SK-MEL-5 (cell line): ENCODE measurements at places on chromosomes 16 and 17. TPM values are rescaled to one million over a fixed set of nuclear protein-coding genes. Genes with fewer than 3 reads are reported as not detected.

- no peak for DNase-seq
Measured at GRCh38 chr17:59067756-59068155, 38.9 kb downstream of the TRIM37 start.

DNA sequence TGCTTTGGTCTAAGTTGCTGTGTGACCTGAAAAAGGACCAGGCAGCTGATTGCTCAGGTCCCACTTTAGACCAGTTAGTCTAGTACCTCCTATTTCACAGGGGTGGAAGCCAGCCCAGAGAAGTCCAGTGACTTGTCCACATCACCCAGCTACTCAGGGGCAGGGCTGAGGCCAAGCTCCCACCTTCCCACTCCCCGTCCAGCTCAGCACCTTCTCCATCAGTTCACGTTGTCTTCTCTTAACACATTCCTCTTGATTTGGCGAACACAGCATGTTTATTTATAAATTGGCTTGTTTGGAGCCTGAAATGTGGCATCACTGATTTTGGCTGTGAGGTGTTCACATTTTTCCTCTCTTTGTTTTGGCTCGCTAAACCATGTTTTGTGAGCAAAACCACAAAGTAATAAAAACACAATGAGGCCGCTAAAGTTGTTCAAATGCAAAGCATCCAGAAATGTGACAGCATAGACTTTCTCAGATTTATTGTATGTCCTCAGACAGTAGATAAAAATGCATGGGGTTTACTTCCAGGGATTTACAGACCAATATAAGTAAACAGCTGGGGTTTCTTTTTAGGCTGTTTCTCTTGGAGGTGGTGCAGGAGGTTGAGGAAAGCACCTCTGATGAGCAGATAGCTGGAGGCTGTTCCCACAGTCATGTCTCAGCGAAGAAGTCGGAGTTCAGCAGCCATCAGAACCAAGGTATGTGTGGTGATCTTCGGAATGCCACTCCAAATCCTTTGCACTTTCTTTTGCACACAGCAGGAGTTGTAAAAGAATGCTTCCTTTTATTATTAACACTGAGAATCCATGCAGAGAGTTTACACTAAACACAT, 88.4 kb downstream of the PLXDC1 start:
- DNase-seq: no peak

DNA sequence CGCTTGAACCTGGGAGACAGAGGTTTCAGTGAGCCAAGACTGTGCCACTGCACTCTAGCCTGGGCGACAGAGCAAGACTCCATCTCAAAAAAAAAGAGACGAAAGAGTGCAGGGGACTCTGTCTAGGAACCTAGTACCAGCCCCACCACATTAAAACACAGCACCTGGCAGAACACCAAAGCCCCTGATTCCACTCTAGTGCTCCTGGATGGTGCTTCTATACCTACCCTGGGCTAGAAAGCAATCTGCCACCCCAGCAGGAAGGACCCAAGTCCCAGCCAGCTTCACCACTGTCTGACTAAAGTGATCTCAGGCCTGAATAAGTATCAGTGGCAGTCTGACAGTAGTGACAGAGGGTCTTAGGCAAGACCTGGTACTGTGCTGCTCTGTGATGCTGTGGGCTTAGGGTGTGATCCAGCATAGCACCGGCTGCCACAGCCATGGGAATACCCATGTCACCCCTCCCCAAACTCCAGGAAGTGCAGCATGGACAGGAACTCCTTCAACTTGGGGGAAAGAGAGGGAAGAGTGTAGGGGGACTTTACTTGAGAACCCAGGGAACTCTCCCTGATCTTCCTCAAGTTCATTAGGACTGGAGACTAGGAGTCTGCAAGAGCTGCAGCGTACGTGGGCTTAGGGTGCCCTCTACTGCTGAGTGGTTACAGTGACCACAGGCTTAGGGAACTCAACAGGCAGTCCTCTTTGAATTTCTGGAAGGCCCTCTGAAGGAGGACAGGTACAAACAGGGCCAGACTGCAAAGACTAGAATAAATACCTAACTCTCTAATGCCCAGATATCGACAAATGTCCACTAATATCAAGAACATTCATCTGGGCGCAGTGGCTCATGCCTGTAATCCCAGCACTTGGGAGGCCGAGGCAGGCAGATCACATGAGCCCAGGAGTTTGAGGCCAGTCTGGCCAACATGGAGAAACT, 30.0 kb upstream of the RNF43 start:
- DNase-seq: peak; percentile 95

- no peak for DNase-seq
Measured at GRCh38 chr17:4247361-4247970, 16.3 kb downstream of the ANKFY1 start.

- no peak for DNase-seq
Measured at GRCh38 chr17:52790359-52790955, 631.9 kb upstream of the CA10 start.

Gene KRT20
- not detected in 2 replicates for total RNA-seq
